ENCODE measurements at places on chromosomes 3 and 15.

DNA sequence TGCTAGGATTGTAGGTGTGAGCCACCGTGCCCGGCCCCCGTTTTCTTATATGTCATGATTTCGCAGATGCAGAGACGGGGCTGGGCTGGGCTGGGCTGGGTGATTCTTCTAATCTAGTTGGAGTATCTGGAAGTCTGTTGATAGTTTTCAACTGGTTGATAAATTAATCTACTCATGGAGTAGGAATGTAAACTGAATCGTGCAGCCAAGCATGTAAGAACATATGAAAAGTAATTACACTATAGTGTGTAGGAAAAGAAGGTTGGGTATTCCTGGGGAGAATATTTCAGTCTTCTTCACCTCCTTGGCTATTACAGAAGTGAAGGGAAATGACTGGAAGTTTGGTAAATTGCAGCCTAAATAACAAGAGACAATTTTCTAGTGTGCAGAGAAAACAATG lies 82.6 kb upstream of the MAGI1 start:
- no peak overlapping the region for H3K4me3 ChIP-seq
- H3K4me1 ChIP-seq = no peaks in the 10 kb centered on the region
- DNase-seq = no peak
- H3K27me3 ChIP-seq = peaks cover 9% of the 10 kb centered on the region
- no peaks in the 10 kb centered on the region for H3K36me3 ChIP-seq
- no peak overlapping the region for H3K27ac ChIP-seq

DNA sequence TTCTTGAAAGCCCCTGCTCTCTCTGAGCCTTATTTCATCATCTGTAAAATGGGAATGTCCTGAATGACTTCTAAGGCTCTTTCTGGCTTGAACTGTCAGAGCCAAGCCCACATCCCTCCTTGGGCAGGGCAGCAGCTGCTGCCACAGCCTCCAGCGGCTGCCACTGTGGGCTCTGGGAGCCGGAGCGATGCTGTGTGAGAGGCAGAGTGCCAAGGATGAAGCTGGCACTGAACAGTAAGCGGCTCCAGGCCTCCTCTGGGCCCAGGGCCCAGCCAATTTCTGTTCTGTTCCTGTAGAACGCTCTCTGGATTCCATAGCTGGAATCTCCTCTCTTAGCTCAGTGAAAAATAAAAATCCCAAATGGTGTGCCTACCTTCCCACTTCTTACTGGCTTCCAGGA lies 4.4 kb downstream of the CPLX3 start:
- DNase-seq = no peak
- H3K27me3 ChIP-seq = peaks cover 30% of the 10 kb centered on the region
- no peak overlapping the region for H3K27ac ChIP-seq

DNA sequence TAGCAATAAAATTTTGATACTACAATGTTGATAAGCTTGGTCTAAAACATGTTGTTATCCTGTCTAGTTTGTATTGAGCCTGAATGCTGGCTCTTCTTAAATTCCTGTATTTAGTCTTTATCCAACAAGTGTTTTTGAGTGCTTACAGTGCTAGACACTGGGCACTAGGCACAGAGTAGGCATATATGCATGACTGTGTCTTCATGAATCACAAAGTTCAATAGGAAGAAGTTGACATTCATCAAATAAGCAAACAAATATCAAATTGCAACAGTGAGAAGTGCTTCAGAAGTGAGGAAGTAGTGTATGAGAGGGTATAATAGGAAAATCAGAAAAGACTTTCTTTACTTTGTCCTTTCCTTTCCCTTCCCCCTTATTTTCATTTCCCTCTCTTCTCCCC lies 6.8 kb downstream of the CD96 start:
- peaks cover 37% of the 10 kb centered on the region for H3K4me1 ChIP-seq
- H3K27ac ChIP-seq = no peak overlapping the region
- no peaks in the 10 kb centered on the region for H3K27me3 ChIP-seq
- peaks cover 35% of the 10 kb centered on the region for H3K36me3 ChIP-seq

GRCh38 chr15:67765701-67766100 lies 59.6 kb upstream of the SKOR1 start:
- no peaks in the 10 kb centered on the region for H3K27me3 ChIP-seq
- peaks cover 44% of the 10 kb centered on the region for H3K4me1 ChIP-seq
- H3K4me3 ChIP-seq = no peak overlapping the region
- DNase-seq = no peak
- H3K36me3 ChIP-seq = peaks cover 12% of the 10 kb centered on the region

DNA sequence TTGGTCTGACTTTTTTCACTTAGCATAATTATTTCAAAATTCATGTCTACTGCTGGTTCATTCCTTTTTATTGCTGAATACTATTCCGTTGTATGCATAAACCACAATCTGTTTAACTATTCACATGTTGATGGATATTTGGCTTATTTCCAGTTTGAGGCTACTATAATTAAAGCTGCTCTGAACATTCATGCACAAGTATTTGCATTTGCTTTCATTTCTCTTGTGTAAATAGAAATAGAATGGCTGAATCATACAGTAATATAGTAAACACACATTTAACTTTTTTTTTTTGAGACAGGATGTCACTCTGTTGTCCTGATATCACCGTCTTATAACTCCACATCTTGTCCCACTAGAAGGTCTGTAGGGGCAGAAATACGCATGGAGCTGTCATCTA lies 57.3 kb downstream of the NMNAT3 start:
- no peak overlapping the region for H3K27ac ChIP-seq
- no peaks in the 10 kb centered on the region for H3K27me3 ChIP-seq

DNA sequence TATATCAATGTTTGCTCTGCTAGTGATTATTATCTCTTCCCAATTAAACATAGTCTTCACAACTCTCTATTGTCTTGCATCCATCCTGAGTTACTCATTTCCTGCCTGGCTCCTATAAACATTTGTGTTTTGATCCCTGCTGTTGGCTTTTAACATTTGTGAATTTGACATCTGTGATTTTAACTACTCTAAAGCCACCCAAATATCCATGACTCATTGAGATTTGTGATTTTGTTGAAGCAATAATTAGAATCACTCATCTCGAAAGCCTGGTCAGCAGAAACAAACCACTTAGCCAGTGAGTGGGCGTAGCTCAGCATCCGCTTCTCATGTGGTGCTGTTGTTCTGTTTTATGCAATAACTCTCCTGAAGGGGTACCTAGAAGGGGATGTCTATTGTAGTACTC lies 174.3 kb upstream of the ZBTB20 start:
- H3K27me3 ChIP-seq = no peaks in the 10 kb centered on the region
- no peak overlapping the region for H3K4me3 ChIP-seq
- no peaks in the 10 kb centered on the region for H3K36me3 ChIP-seq
- H3K27ac ChIP-seq = no peak overlapping the region

GRCh38 chr3:45554006-45554666 lies 40.4 kb upstream of the LIMD1 start:
- DNase-seq = no peak
- no peak overlapping the region for H3K4me3 ChIP-seq
- no peaks in the 10 kb centered on the region for H3K36me3 ChIP-seq
- H3K27ac ChIP-seq = peak overlapping the region; percentile 4
- peaks cover 4% of the 10 kb centered on the region for H3K4me1 ChIP-seq

DNA sequence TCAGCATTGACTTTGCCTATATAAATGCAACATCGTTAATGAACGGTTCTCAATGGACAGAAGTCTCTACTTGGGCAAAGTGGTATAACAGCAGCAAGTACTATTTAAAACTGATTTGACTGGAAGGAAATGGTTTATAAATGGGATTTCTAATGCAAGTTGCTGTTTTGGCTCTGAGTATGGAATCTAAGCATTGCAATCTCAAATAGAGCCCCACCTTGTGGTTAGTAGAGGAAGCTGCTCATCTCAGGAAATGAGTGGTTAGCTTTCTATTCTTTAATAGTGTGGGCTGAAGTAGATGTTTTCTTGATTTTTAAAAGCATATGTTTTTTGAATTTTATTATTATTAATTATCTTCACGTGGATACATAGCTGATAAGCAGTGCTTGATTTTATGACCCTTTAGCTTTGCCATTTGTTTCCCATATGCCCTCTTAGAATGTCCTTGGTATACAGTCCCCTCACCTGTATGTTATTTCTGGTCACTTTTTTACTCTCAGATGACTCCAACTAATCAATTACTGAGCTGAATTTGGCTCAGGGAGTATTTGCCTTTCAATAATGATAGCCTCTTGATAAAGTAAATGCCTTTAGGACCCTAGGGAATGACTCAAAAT lies 67.1 kb downstream of the OXSM start:
- no peak for DNase-seq
- no peaks in the 10 kb centered on the region for H3K27me3 ChIP-seq
- H3K4me1 ChIP-seq = peaks cover 2% of the 10 kb centered on the region
- H3K4me3 ChIP-seq = no peak overlapping the region

- no peak overlapping the region for H3K4me3 ChIP-seq
- peaks cover 86% of the 10 kb centered on the region for H3K36me3 ChIP-seq
- H3K27ac ChIP-seq = no peak overlapping the region
- peaks cover 11% of the 10 kb centered on the region for H3K4me1 ChIP-seq
- DNase-seq = no peak
Measured at GRCh38 chr3:167684388-167684993, 30.7 kb upstream of the WDR49 start.

GRCh38 chr3:61357902-61358301 lies 106.7 kb upstream of the FHIT start:
- DNase-seq = no peak
- no peaks in the 10 kb centered on the region for H3K4me1 ChIP-seq
- no peak overlapping the region for H3K4me3 ChIP-seq
- H3K36me3 ChIP-seq = no peaks in the 10 kb centered on the region

GRCh38 chr3:153289334-153289808 lies 127.3 kb downstream of the RAP2B start:
- H3K27me3 ChIP-seq = no peaks in the 10 kb centered on the region
- DNase-seq = no peak
- H3K27ac ChIP-seq = no peak overlapping the region
- peaks cover 56% of the 10 kb centered on the region for H3K4me1 ChIP-seq
- no peak overlapping the region for H3K4me3 ChIP-seq
- no peaks in the 10 kb centered on the region for H3K36me3 ChIP-seq

DNA sequence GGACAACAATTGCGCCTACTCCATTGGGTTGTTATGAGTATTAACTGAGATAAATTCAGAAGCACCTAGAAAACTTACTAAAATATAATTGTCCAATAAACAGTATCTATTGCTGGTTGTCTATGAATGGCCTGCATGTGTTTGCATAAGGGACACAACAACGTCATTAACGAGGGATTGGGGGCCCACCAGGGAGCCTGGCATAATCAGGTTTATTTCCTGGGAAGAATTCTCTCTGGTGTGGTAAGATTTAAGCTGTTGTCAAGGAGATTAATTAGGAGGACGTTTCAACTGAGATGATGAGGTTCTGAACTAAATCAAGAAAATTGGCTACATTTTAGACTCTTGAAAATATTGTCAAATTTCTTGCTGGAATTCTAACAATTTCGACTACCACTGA lies 176.1 kb upstream of the CDIN1 start:
- no peak overlapping the region for H3K27ac ChIP-seq
- H3K4me3 ChIP-seq = no peak overlapping the region
- H3K36me3 ChIP-seq = no peaks in the 10 kb centered on the region
- no peaks in the 10 kb centered on the region for H3K27me3 ChIP-seq

- no peak overlapping the region for H3K27ac ChIP-seq
- H3K4me3 ChIP-seq = no peak overlapping the region
- H3K27me3 ChIP-seq = no peaks in the 10 kb centered on the region
- H3K36me3 ChIP-seq = peaks cover 2% of the 10 kb centered on the region
- H3K4me1 ChIP-seq = peaks cover 19% of the 10 kb centered on the region
- DNase-seq = no peak
Measured at GRCh38 chr15:29116970-29117700, 152.5 kb downstream of the NSMCE3 start.

- no peak for DNase-seq
- H3K27ac ChIP-seq = no peak overlapping the region
- H3K4me1 ChIP-seq = no peaks in the 10 kb centered on the region
- H3K4me3 ChIP-seq = no peak overlapping the region
- no peaks in the 10 kb centered on the region for H3K36me3 ChIP-seq
Measured at GRCh38 chr3:66144568-66145407, 76.0 kb upstream of the SLC25A26 start.

DNA sequence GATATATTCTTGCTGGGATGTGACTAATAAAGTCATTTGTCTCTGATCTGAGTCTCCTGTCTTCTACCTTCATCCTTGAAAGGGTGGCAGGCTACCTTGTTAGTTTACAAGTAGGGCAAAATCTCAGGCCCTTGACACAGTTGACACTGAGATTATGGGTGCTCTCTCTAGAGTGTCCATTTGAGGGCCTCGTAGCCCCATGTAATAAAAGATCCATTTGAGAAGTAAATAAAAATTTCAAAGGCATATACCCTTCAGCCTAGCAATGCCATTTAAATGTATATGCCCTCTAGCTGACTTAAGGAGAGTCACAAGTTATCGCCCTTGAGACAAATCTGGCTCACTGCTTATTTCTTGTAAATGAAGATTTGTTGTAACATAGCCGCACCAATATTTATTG lies 98.6 kb downstream of the TCF12 start:
- H3K27ac ChIP-seq = no peak overlapping the region
- H3K4me3 ChIP-seq = no peak overlapping the region
- no peak for DNase-seq

DNA sequence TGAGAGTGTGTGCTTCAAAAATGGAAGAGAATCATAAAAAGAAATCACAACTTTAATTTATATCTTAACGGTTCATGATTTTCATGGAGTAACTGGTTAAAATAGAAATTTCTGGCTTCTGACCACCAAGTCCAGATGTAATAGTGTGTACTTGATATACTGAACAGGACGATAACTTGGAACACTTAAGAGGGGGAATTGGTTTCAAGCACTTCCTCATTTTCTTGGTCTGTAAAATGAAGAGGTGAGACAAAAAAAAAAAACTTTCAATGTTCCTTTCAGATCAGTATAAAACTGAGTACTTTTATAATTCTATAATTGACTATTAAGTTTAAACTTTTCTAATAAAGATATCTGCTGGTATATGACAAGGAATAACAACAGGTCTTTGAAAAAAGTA lies 64.0 kb upstream of the TRA2B start:
- DNase-seq = no peak
- peaks cover 12% of the 10 kb centered on the region for H3K4me1 ChIP-seq
- no peak overlapping the region for H3K27ac ChIP-seq

- no peak overlapping the region for H3K27ac ChIP-seq
- H3K4me3 ChIP-seq = no peak overlapping the region
- DNase-seq = no peak
Measured at GRCh38 chr3:23611737-23612295, 193.9 kb upstream of the UBE2E1 start.

DNA sequence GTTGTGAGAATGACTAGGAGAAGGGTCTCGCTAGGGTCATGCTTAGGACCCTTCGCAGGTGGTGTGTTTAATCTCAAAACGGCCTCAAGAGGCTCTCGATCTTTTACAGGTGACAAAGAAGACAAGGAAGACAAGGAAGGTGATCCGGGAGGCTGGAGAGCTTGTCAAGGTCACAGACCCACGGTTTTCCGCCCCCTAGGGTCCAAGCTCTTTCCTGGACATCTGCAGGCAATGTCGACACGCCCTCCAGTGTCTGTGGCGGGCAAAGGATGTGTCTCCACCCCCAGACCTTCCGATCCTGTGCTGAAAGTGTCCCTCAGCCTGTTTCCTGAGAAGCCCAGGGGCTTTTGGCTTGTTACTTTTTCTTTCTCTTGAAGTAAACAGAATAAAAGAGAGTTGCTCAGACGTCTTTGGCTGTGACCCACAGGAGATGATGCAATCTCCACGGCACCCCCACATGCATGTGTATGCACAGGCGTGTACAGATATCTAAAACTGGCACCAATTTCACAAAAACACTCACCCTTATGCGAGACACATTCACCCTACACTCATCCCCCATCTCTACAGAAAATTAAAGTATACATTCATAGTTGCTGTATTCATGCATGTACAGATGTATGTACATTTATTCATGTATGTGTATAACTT lies 108.8 kb downstream of the KLF13 start:
- H3K4me1 ChIP-seq = peaks cover 82% of the 10 kb centered on the region
- peak; percentile 86 for DNase-seq
- H3K27me3 ChIP-seq = no peaks in the 10 kb centered on the region
- peak overlapping the region; percentile 76 for H3K4me3 ChIP-seq
- H3K27ac ChIP-seq = peak overlapping the region; percentile 98
- no peaks in the 10 kb centered on the region for H3K36me3 ChIP-seq

Measured in activated T-cell treated with anti-CD3 and anti-CD28 coated beads, Interleukin-2, amount 50 U/mL, for 24 hours (primary cell).